Uterus (tissue), 4 donors: ENCODE measurements at places on chromosomes 3 and 15.

- peak; percentile 23 for DNase-seq
Measured at GRCh38 chr3:158434412-158435038, 136.5 kb upstream of the MLF1 start.

- DNase-seq = no peak
Measured at GRCh38 chr15:74543583-74543982, 2.6 kb downstream of the ARID3B start.

- no peak for DNase-seq
Measured at GRCh38 chr3:16484984-16485383, 28.5 kb downstream of the RFTN1 start.

DNA sequence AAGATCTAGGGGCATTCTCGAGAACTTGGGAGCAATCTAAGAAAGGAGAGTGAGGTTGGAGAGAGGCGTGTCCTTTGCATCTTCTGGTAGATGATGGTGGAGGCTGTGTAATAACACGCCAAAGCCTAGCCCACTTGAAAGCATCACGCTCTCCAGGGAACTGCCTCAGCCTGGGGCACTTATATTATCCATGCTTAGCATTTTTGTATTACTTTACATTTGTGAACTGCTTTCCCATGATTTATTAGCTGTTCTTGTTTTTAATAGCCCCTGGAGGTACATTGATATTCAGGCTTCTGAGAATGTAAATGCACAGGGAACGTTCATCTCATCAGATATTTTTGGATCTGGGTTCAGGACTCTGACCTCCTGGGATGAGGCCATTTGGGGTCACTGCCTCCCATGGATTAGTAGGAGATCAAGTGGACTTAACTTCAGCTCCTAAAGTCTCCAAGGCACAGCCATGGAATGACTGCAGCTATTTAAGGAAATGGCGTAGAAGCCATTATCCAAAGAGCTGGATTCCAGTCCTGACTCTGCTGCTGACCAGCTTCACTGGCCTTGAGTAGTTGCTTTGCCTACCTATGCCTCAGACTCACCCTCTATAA lies 124.9 kb downstream of the LPP start:
- no peak for DNase-seq

- no peak for DNase-seq
Measured at GRCh38 chr3:194043516-194043915, 92.4 kb upstream of the HES1 start.
